ENCODE measurements at places on chromosomes 7 and 10. TPM values are rescaled to one million over a fixed set of nuclear protein-coding genes. Genes with fewer than 3 reads are reported as not detected.

GRCh38 chr7:88758381-88759229 lies 895 bp upstream of the ZNF804B start:
- no peak for DNase-seq

The GRM3 gene
- not detected for total RNA-seq

The TDRD1 gene
- 0.12 TPM for total RNA-seq

GRCh38 chr7:25095516-25096345 lies 29.3 kb downstream of the CYCS start:
- no peak for DNase-seq

- no peak for DNase-seq
These were observed 37.0 kb upstream of the DNAJB6 start for GRCh38 chr7:157299613-157300368.

The HMX3 gene
- total RNA-seq: not detected

The LRIT1 gene
- not detected for total RNA-seq

The BAG3 gene
- total RNA-seq: 152 TPM

DNA sequence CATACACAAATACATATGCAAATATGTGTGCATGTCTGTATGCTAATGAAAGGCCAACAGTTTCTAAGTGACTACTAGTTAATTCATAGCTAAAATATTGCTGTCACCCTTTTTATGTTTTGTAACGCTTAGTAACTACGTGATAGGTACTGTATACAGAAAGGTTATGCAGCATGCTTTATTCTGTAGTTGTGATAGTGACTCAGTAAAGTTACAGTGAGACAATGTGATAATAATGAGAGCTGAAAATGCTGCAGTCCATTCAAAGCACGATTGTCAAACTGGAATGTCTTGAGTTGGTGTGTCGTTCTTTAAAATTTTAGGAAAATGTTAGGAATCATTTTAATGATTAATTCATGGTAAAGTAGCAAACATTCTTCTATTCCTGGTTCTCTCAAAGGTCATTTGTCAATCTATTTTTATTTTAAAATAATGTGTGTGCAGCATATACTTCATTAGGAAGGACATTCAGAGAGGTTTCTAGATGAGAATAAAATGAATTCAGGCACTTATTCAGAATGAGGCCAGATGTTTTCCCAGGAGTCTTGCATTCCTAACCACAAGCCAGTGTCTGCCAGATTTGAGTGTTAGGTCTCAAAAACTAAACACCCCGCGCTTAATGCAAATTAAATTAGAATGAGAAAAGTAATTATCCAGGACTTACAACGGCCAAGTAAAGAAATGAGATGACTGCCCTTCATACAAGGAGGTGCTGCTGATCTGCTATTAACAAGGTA lies 408.8 kb upstream of the FZD8 start:
- no peak for DNase-seq

GRCh38 chr10:35352512-35352911 lies 16.2 kb downstream of the CCNY start:
- no peak for DNase-seq

DNA sequence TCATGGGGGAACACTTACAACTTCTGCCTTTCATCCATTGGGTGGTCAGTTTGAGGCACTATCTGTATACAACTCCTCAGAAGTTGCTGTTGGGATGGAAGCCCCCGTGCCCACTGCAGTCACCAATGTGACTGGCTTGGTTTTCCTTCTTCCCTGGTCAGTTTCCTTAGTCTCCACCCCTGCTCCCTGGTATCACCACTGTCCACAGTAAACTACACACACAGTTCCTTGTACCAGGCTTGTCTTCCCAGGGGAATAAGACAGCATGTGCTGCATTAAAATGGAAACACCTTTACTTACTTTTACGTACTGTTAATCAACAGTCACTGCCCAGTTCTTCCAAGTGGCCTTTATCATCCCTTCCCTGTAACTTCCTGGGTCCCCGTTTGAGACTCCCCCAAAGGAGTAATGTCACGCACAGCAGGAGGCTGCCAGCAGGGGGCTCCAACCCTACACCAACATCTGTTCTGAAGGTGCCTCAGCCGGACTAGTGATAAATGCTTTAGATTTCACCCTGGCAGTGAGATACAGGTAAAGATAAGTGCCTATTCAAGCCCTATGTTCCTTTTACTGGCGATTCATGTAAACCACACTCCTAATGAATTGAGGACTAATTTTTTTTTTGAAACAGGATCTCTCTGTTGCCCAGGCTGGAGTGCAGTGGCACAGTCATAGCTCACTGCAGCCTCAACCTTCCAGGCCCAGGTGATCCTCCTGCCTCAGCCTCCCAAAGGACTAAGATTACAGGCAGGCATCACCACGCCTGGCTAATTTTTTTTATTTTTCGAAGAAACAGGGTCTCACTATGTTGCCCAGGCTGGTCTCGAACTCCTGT lies 45.3 kb upstream of the PIK3AP1 start:
- DNase-seq: peak; percentile 70

The FOXI2 gene
- not detected for total RNA-seq

- no peak for DNase-seq
These were observed 1.3 kb downstream of the UBN2 start for GRCh38 chr7:139232377-139232717.

- peak; percentile 55 for DNase-seq
These were observed 59.8 kb upstream of the ANTXRL start for GRCh38 chr10:46226900-46227558.

The LHFPL3 gene
- not detected for total RNA-seq

DNA sequence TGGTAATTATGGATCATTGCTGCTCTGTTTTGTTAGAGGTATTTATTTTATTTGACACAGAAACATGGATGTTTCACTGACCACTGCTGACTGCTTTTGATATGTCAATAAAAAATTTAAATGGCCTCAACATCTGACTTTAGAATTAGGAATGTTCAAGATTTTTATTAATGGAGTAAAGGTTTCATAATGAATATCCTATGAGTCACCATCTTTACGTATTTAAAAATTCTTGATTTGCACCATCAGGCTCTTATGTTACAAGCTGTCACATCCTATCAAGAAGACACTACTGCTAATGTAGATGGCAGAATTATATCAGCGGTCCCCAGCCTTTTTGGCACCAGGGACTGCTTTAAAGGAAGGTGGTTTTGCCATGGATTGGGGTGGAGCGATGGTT lies 578.7 kb upstream of the NRP1 start:
- no peak for DNase-seq

GRCh38 chr10:130338636-130339024 lies 202.4 kb downstream of the GLRX3 start:
- peak; percentile 53 for DNase-seq

- DNase-seq: no peak
These were observed 17.9 kb downstream of the ENKUR start for GRCh38 chr10:24998044-24998443.

The GPR37 gene
- total RNA-seq: not detected

DNA sequence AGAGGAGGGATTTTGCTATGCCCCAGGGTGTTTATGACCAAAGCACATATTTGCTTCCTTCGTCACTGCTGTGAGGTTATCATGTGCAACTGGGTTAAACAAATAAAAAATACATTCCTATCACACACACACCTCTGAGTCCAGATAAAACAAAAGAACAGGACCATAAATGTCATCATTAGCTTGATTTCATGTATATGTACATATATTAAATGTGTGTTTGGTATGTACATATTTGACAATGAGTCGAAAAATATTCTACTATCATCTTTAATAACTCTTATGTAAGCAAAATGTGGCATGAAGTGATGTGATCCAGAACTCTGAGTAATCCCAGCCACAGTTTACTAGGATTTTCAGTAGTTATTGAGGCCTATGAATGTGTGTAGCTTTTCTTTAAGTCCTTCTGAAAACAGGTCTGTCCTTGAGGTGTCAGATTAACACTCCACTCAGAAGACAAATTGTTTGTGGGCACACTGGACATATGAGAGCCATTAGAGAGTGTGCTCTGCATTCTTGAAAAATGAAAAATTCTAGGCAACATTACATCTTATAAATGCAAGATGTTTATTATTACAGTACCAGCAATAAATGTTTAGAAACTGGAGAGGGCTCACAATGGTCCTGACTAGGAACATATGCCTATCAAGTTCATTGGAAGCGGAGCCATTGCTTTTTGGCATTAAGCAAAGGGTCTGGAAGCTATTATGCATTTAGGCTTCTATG lies 335.1 kb upstream of the SEMA3A start:
- no peak for DNase-seq

DNA sequence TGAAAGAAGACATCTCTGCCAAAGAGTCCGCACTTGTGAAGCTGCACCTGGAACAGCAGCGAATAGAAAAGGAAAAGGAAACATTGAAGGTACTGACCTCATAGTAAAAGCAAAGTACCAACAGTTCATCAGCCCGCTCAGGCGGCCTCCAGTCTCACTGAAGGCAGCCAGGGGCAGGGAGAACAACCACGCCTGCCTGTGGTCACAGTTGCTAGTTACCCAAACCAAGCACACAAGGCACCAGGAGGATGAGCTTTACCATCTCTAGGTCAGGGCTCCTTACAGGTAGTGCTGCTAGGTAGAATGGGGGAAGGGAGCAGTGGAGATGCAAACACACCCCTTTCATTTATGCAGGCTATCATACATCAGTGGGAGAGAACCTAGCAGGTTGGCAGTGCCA lies 39.8 kb downstream of the CFAP58 start:
- no peak for DNase-seq

GRCh38 chr10:76864922-76865321 lies 772.7 kb downstream of the KCNMA1 start:
- no peak for DNase-seq

All from right atrium auricular region (tissue), 2 donors.